ENCODE measurements at places on chromosomes 11 and 22.
A peak's percentile ranks its signal among the peaks of the same experiment; 100 is the strongest.

- DNase-seq = no peak
These were observed 46.2 kb downstream of the HIRA start for GRCh38 chr22:19385221-19385906.

GRCh38 chr11:123202155-123203151 lies 7.4 kb upstream of the CLMP start:
- no peak for DNase-seq

DNA sequence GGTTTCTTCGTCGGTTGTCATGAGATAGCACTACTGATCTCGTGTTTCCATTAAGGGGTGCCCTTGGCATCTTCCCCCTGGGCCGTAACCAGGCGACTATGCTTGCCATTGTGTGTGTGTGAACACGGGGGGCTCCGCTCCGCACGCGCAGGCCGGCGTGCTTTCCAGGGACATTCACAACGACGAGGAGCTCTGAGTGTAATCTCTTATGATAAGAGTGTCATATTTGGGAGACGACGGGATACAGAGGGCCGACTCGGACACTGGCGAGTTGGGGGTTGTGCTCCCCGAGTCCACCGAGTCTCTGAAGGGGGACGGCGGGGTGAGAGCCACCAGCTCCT lies 170.9 kb upstream of the CTSC start:
- DNase-seq = peak; percentile 6

- no peak for DNase-seq
These were observed 76.8 kb upstream of the SHANK2 start for GRCh38 chr11:71329165-71329510.

DNA sequence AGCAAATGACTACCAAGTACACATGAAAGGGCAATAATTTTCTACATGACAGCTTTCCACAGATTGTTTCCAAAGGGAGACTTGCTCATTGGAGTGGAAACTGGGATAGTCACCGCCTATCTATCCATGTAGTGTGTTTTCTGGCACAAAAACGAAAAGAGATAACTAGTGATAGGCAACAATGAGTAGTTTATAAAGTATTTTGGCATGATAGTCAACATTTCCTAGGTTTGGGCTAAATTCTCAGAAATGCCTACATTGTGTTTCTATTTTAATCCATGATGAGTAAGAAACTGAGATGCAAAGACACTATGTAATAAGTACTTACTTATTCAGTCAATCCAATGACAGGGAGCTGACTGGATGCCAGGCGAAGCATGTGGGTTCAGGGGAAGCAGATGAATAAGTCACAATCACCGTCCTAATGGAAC lies 1129.1 kb downstream of the DLG2 start:
- DNase-seq = no peak

DNA sequence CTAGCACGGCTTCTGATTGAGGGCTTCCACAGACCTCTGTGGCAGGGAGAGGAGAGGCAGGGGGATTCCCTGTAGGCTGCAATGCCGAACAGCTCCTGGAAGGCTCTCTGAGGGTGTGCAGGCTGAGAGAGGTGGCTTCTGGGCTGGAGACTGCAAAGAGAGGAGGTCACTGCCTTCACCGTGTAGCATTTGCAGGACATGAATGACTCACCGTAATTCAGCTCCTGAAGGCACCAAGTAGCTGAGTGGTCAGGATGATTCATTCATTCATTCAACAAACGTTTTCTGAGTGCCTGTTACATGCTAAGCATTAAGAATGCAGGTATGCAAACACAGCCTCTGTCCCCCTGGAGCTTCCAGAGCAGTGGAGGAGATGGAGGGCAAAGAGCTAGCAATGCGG lies 18.0 kb upstream of the EIF3D start:
- DNase-seq = no peak

DNA sequence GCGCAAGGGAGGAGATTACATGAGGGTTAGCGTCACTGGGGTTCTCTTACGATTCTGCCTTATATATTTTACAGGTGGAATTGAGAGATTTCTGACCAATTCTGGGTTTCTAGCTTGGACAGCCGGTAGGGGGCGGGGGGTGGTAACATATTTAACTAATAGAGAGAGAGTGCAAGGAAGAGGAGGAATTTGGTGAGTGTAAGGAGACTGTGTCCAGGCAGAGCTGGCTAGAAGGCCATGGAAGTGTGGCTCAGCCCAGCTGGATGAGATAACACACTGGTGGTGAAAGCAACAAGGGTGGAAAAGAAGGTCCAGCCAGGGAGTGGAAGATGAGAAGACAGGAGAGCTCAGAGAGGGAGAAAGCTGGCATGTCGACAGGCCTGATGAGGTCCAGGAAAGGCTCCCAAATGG lies 56.5 kb downstream of the ST3GAL4 start:
- no peak for DNase-seq

GRCh38 chr11:33443684-33444083 lies 186.5 kb downstream of the HIPK3 start:
- DNase-seq = no peak

GRCh38 chr11:19441752-19442553 lies 201.2 kb upstream of the E2F8 start:
- peak; percentile 66 for DNase-seq

- no peak for DNase-seq
These were observed 157.8 kb downstream of the CACNA1I start for GRCh38 chr22:39728236-39728860.

DNA sequence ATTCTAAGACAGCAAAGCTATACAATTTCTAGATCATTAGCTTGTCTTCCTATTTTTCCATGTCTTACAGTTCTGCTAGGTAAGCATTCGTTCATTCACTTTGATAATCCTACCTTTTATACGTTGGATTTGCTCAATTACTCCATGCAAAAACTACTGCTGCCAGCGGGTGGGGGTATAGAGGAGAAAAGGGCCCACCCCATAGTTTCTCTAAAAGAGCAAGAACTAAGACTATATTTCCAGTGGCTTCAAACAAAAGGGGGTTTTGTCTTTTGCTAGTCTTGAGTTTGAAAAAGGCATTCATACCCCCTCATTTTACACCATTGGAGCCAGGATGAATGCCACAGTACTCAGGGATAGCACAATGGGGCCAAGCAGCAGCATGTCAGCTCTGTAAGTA lies 155.7 kb downstream of the WT1 start:
- DNase-seq = no peak

DNA sequence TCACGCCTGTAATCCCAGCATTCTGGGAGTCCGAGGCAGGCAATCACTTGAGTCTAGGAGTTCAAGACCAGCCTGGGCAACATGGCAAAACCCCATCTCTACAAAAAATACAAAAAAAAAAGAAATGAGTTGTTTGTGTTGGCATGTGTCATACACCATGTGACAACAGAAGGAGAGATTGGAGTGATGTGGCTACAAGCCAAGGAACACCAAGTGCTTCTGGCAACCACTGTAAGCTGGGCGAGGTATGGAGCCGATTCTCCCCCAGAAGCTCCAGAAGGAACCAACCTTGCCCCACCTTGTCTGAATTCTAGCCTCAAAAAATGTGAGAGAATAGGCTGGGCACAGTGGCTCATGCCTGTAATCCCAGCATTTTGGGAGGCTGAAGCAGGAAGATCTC lies 39.1 kb upstream of the SLC35C1 start:
- DNase-seq = no peak

All from stimulated activated naive CD8-positive, alpha-beta T cell treated with anti-CD3 and anti-CD28 coated beads, Interleukin-15, Interleukin-2, amounts not matched to agents 100 U/mL and 50 U/mL, for 24 hours (primary cell).